ENCODE measurements at places on chromosomes 3 and 15.

- DNase-seq = no peak
Observed at GRCh38 chr15:63469190-63469589, 35.2 kb upstream of the USP3 start.

DNA sequence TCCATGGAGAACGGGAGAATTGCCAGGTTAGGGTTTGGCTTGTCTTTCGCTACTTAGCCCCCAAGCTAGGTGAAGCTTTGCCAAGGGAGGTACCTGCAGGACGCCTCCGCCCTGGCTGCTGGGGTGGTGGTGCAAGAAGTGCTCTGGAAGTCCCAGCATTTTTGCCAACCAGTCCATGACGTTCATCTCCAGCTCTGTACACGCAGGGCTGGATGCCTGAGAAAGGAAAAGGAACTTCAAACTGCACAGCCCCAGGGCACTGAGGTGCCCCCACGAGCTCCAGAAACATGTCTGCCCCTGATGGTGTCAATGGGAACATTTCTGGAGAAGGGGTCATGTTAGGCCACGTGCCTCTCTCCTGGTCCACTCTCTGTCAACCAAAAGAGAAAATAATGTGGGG lies 8.2 kb downstream of the HDC start:
- no peak for DNase-seq

DNA sequence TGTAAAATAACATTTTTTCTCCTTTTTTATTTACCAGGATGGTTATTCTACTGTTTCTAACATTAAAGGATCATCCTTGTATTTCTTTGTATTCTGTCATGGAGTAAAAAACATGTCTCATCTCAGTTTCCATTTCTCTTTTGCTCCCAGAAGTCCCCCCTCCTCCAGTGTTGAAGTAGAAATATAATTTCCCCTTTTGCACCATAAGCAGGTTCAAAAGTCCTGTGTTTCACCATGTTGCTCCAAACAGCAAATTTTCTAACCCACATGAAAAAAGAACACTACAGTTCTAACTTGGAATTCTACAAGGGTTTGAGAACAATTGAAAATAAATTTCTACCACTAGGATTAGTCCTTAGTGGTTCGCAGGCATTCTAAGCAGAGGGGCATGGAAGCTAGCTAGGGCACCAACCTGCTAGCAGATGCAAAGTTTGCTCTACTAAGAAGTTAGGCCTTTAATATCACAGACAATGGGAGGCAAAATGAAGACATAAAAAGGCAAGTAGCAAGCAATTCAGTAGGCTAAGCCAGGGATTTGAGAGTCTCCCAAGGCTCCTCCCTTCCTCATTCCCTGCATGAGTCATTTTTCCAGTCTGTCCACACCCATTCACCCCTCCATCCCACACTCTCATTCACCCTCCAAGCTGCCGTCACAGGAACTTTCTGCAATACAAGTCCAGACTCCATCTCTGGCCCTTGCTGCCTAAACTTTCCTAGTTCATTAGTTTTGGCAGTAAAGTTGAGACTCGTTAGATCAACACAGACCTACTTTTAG lies 2.3 kb upstream of the MBNL1 start:
- peak; percentile 6 for DNase-seq

DNA sequence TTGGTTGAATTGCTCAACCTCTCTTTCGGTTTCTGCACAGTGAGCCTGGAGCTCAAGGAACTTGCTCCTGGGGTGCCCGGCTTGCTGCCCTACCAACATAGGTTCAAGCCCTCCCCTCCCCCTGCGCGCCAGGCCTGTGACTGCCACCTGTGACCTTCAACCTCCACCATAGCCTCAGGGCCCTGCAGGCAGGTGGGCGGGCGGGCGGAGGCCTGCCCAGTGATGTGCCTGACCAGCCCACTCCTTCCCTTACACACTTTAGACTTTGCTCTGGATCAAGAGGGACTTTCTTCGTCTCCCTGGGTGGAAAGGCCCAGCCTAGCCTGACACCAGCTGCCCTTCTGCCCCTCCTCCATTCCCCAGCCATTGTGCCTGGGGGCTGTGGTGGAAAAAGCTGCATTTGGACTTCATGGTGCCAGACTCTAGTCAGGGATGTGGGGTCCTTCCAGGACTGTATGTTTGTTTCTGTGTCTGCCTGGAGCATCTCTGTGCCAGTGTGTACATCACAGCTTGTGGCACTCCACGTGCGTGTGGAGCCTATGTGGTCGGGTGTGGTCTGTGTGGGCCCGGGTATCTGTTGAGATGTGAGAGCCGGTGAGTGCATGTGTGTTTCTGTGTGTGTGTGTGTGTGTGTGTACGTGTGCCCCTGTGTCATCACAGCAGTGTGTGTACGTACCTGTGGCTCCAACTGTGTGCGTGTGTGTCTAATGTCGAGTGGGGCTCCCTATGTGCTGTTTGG lies 9.5 kb downstream of the PRKCD start:
- no peak for DNase-seq

DNA sequence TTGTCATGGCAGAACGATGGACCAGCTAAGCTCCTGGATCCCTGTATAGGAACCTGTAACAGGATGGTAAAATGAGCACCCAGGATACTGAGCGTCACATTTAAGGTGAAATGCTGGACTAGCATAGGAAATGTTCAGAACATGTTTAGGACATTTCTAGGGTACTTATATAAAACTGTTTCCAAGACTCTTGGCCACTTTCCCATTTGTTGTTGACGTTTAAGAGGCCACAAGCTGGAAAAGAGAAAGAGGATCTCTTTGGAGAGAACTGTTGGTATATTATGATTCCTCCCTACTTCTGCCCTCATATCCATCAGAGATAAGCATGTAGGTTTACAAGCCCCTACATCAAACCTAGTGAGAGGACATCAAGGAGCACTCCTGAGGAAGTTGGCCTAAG lies 57.5 kb downstream of the SCN11A start:
- DNase-seq = peak; percentile 62

DNA sequence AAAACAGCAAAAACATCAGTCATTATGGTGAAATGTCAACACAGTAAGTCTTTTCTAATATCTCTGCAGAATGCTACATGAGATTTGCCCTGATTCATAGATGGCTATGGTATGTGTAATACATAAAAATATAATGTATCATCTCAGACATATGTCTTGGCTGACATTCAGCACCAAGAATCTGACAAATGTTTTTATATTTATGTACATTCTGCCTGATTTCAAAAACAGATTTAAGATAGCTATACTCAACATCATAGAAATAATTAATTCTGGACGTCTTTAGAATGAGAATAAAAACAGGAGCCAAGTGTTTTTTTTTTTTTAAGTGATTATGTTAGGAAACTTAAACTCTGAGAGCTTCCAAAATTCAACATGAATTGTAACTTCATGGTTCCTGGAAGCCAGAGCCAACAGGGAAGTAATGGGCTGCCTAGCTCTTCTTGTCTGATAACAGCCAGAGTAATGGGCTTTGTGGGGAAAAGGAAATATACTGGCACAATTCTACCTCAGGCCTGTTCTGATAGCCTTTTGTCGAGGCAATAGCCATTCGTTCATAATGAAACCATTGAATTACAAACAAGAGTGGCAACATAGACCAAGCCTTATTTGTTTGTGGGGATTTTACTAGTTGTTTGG lies 184.4 kb downstream of the VGLL4 start:
- no peak for DNase-seq

GRCh38 chr3:74351213-74351612 lies 263.2 kb downstream of the CNTN3 start:
- no peak for DNase-seq

GRCh38 chr15:100544338-100544841 lies 15.6 kb upstream of the CERS3 start:
- DNase-seq = no peak

- DNase-seq = no peak
Observed at GRCh38 chr3:48215466-48215865, 7.8 kb upstream of the CAMP start.

- DNase-seq = no peak
Observed at GRCh38 chr3:189331002-189331418, 159.2 kb downstream of the TPRG1 start.

DNA sequence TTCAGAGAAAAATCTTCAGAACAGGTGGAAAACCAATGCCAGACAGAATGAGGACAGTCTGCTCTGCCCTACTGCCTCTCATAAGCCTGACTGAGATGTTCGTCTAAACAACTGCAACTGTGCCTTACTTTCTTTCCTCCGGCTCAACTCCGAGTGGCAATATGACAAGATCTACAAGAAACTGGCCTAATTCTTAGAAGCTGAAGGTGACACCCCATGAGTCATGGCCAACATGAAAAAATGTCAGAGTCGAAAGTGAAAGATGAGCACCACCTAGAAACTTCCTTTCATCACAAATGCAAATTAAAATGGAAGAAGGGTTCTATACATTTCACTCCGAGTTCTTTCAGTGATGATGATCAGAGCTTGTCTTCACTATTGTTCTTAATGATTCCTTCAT lies 12.9 kb downstream of the PCYT1A start:
- no peak for DNase-seq

- DNase-seq = no peak
Observed at GRCh38 chr3:111596328-111596727, 1.2 kb upstream of the ZBED2 start.

DNA sequence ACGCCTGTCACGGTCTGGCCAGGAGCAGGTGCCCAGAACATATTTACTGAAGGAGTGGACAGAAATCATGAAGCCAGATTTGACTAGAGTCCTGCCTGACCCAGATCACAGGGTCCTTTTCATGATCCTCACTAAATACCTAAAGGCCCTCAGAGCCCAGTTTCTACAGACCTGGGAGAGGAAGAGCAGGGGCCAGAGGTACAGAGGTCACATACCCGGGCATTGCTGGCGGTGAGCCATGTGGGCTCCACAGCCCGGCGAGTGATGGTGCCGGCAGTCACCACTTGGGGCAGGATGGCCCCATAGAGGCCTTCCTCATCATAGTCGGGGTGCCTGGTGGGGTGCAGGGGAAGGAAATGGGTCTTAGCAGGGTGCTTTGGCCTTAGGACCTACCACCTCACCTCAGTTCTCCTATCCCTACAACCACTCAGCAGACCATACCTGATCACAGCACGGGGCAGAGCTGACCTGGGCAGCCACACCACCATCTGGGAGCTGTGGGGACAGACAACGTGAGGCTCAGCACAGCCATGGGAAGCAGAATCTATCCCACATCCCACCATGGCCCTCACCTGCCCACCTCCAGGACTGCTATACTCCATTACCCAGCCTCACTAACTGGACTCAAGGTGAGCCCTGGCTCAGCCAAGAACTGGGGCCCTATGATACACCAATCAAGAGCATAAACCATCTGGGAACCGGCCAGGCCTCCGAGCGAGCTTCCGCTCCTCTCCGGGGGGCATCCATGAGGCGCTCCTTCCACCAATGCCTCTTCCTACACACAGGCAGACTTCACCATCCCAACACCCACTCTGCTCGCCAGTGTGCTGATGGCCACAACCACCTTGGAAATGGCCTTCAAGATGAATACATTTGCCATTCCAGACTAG lies 12.9 kb downstream of the POLG start:
- no peak for DNase-seq

DNA sequence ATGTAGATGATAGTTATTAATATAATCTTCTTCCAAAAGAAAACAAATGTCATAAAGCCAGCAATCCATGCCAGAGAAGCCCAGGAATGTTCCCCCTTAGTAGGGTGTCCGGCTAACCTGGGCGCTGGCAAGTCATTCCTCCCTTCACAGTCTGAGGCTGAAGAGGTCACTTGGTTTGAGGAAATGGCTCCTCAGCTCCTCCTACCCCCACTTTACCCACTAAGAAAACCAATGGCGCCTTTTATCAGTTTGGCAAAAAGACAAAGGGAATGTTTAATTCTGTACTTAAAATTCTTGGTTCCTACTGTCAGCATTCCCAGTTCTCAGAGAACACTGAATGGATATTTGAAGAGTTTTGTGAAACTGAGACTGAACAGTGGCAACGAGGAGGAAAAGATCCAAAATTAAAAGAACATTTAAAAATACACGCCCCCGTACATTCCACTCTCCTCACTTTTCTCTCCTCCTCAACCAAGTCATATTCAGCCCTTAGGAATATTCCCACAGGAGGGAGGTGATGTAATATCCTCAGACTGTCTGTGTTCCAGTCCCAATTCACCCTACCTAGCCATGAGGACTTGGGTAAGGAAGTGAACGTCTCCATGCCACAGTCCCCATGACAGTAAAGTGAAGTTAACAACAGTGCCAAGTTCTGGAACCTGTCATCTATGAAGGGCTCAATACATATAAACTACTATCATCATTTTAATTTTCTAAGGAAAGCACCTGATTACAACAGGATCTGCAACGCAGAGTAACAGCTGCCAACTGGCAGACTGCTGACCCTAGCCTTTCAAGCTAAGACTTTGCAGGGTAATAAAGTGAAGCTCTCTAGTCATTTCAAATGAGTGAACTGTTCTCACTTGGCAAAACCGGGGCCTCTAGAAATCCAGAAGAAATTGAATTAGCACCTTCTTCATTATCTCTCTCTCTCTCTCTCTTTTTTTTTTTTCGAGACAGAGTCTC lies 234.5 kb upstream of the ICE2 start:
- DNase-seq = no peak

GRCh38 chr3:180329187-180329586 lies 272.8 kb upstream of the TTC14 start:
- no peak for DNase-seq

GRCh38 chr15:83873966-83874365 lies 220.0 kb downstream of the ADAMTSL3 start:
- DNase-seq = no peak

DNA sequence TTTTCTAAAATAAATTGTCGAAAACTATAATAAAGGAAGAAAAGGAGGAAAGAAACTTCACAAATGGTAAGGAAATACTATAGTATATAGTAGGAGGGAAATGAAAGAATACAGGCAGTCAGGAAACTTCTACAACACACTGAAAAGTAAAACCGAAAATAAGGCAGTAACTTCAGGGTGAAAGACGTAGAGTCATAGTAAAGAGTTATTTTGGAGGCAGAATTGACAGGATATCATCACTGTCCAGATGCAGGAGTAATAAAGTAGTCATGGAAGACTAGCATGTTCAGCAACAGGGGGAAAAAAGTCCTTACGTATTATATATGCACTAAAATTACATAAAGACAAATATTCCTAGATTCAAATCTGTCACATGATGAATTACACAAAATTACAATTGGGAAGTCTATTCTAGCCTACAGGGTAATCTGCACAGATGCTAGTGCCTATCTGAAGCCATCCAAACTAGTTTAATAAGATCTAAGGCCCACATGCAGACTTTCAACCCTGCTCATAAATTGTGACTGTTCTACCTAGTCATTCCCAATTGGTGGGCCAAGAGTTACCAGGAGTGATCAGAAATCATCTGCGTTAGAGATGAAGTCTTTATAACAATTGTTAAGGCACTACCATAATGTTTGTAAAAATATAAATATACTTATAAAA lies 14.0 kb downstream of the VPS13C start:
- no peak for DNase-seq

DNA sequence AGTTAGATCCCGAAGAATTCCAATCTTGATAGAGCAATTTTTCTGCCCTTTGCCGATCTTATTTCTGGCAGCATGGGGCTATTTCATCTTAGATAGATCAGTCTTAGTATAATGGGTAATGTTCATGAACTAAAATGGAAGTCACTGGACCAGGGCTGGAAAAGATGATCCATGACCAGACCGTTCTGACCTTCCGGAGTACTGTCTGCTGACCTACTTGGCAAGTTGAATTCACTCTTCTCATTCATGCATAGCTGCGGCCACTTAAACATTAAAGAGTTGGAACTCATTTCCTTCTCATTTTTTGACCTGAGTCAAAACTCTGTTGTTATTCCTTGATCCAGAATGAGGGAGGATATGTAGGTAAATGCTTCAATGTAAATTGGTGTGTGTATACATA lies 32.5 kb downstream of the GMNC start:
- no peak for DNase-seq

GRCh38 chr3:130491431-130491830 lies 25.5 kb upstream of the COL6A6 start:
- no peak for DNase-seq

All from urinary bladder (tissue), 4 donors.